Vagina (tissue), 2 donors: ENCODE measurements at places on chromosomes 16 and 17.

GRCh38 chr16:13923703-13924298 lies 3.8 kb downstream of the ERCC4 start:
- no peak for DNase-seq

DNA sequence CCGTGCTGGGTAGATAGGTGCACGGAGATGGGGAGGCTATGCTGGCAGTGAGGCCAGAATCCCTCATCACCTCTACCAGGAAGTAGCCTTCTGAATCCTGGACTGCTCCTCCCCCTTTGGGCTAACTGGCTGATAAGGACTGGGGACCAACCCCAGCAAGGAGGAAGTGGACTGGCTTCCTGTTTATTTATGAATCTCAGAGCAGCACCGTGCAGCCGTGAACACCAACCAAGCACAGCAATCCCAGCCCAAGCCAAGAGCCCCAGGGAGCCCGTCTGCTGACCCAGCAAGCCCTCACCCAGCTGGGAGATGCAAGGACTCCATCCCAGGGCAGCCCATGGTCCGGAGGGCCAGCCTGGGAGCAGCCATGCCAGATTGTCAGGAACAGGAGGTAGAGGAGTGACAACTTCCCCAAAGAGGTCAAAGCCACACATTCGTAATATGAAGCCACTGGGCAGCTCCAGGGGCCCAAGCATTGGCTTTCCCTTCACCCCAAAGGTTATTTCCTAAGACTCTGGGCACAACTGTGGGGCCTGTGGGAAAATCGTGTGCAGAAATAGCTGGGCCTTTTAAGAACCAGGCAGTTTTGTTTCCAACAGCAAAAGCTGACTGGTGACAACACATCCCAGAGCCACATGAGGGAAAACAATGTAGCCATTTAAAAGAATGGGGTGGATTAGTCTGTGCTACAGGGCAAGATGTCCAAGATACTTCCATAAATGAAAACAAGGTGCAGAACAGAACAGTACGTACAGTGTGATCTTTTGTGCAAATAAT lies 23.9 kb downstream of the PHB1 start:
- DNase-seq: no peak

DNA sequence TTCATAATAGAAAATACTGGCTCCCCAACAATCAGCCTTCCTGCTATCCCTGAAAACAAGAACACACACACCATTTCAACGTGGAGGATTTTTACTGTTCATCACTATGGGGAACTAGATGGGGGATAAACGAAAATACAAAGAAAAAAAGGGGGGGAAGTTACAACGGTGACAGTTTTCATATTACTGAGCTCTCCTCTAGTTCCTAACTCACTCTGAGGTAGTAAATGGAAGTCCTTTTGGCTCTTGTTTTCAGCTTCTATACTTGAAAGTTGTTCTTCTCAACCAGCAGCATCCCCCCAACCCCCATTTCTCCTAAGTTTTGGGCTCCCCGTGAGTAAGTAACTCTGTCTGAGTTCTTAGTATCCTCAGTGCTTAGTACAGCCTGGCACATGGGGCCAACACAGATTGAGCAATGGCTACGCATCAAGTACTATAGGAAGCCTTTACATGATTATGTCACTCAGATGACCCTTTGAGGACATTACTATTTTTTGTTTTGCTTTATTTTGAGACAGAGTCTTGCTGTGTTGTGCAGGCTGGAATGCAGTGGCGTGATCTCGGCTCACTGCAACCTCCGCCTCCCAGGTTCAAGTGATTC lies 4.2 kb upstream of the CORO7 start:
- DNase-seq: no peak

GRCh38 chr17:48247038-48247437 lies 139.5 kb downstream of the SNX11 start:
- no peak for DNase-seq

- no peak for DNase-seq
Observed at GRCh38 chr17:16428098-16428882, 12.9 kb downstream of the TRPV2 start.

- peak; percentile 18 for DNase-seq
Observed at GRCh38 chr16:69301187-69301586, 10.0 kb upstream of the VPS4A start.

GRCh38 chr17:11239379-11239970 lies 1.5 kb upstream of the SHISA6 start:
- DNase-seq: no peak

DNA sequence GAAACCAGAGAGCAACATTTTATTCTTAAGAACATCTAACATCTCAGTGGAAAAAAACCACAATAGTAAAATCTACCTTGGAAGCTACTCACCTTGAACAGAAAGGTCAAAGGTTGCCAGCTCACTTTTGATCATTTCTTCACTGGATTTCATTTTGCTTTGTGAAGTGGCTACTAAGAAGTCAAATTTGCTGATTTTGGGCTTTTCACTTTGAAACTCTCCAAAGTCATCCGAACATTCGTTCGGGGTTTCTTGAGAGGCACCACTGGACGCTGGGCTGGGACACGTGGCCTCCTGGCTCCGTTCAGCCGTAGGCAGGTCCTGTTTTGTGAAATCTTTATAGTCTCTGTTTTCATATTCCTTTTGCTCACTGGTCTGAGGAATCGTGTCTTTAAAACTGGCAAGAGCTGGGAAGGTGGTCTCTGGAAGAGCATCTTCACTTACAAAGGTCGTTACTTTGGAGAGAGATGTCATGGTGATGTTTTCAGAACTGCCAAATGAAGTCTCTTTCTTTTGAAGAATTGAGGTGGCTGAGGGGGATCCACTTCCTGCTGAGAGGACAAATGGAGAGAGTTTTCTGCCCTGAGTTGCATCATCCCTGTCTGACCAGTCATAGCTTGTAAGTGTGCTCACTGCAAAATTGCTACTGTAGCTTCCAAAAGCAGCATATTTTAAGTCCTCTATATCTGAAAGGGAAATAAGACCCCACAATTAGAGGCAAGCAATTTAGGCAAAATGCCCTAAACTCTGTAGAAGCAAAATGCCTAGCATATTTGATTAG lies 52.4 kb downstream of the DUSP14 start:
- DNase-seq: no peak

GRCh38 chr17:3669085-3669347 lies 404 bp downstream of the EMC6 start:
- DNase-seq: no peak

GRCh38 chr17:1179818-1180742 lies at the start of gene ABR:
Gene ABR, minus strand, starts transcription at chr17:1179981. Its CDS starts 254 bp downstream, at chr17:1179727.
- no peak for DNase-seq

DNA sequence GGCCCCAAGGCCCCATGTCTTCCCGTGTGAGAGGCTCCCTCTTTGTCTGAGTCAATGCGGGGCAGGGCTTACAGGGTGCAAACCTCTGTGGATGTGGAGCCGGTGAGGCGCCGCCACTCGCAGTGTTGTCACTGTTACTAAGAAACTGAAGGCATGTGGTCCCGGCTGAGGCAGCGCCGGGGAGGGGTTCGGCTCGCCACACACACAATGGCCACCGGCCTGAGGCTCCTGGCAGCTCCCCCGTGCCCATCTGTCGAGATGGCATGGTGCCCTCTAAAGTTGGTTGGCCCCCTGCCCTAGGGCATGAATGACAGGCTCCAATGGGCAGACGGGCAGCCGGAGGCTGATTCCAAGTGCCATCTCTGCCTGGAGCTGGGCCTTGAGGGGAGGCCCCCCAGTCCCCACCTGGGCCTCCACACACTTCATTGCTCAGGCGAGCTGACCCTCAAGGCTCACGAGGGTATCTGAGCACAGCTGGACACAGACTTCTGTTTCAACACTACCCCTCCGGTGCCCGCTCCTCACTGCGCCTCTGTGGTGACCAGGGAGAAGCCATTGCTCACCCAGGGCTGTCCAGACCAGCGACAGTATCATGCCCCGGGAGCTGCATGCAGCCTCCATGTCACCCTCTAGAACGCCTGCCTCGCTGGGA lies 137.2 kb downstream of the C16orf78 start:
- DNase-seq: no peak

DNA sequence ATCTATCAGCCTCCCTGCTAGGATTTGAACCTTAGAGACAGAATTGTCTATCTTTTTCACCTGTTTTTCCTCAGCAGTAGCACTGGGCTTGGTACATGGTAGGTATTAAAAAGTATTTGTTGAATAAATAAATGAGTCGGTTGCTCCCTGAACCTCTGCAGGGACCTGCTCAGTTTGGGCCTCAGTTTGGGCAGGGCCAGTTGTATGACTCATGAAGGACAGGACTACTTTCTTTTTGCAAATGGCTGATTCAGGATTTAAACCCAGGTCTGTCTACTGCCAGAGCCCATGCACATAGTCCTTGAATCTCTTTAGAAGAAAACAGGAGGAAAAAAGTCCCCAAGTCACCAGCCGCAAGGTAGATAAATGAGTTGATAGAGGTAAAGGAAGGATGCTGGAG lies 3.1 kb downstream of the MMP2 start:
- no peak for DNase-seq

GRCh38 chr17:29731589-29731929 lies 108.8 kb upstream of the CORO6 start:
- no peak for DNase-seq

GRCh38 chr17:17030515-17031211 lies 11.6 kb upstream of the MPRIP start:
- DNase-seq: no peak

DNA sequence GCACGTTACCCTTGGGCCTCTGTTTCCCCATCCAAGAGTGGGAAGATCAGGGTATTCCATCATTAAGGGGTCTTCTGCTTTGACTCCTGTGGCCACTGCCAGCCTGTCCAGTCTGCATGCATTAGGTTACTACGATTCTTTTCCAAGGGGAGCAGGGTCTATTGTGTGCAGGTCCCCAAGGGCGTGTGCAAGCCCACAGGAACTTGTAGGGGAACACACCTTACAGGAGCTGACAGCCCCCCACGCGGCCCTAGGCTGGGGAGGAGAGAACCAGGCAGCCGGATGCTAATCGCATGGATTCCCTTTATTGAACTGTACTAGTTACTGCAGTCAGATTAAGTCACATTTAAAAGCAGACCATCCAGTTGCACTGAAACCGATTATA lies 116.7 kb downstream of the C16orf78 start:
- no peak for DNase-seq

DNA sequence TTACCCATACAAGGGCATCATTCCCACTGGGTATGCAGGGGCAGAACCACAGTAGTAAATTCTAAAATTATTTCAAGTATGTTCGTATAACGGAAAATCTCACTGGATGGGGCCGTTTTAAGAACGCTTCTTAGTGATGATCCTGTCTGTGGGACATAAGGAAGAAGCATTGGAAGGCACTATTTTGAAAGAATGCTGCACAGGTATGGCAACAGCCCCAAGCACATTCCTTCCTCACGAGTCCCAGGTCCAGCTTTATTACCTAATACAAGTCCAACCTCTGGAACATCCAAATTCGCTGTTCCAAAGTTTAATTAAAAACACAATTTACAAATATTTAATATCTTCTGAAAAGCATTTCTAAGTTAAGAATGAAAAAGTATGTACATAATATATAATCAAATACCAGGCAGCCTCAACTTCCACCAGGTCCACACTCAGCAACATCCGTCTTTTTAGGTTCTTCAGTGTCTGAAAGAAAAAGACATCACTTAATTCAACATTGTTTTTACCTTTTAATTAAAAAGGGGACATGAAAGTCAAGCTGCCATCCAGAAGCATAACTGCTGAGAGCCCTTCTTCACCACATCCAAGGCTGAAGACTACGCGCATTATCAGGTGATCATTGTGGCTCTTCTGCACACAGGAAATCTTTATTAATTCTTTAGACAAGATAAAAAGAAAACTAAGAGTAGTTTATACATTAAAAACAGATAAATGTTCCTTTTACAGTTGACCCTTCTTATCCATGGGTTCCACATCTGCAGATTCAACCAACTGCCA lies 49.8 kb downstream of the BRD7 start:
- no peak for DNase-seq

- peak; percentile 90 for DNase-seq
Observed at GRCh38 chr17:75047398-75048098, 523 bp downstream of the KCTD2 start.

DNA sequence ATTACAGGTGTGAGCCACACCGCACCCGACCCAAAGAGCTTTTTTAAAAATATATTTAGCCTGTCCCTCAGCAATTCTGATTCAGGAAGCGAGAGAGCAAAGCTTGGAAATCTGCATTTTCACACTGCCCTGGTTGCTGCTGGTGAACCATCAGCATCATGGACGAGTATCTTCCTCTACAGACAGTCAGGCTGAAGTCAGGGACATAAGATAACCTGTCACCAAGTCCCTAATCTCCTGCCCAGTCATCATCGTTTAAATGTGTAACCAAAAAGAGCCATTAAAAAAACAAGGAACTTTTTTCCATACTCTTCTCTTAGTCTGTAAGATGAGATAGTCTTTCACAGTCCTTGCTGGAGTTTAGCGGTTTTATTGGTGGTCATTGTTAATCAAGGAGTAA lies 6.7 kb downstream of the PMM2 start:
- no peak for DNase-seq

DNA sequence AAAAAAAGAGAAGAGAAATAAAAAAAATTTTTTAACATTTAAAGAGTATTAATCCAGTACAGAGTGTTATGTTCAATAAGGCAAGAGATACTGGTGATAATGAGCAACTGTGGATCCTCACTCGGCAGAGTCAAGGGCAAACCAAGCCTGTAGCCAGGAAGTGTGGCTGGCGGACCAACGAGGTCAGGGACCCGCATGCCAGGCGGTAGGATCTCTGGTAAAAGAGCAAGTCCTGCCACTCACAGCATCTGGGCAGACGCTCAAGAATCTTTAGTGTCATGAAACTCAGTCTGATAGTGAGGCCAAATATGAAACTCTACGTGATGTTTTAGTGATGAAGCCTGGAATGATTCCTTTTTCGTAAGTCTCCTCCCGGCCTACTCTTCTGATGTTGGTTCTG lies 8.3 kb upstream of the GEMIN4 start:
- DNase-seq: no peak

DNA sequence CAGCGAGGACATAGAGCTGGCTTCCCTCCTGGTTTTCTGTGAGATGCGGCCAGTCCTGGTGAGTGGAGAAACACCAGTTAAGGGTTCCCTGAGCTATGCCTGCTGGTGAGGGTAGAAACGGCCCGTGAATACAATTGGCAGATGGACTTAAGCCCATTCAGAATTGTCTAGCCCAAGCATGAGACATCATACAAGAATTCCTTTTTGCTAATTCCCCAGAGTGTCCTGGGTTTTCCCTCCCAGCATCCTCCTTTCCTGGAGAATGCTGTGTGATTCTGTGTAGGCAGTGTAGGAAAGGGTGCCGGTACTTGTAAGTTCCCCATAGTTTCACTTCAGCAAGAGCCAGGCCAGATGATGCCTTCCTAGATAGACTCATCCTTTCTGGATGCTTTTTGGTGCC lies 65.1 kb downstream of the SDR42E1 start:
- peak; percentile 34 for DNase-seq

GRCh38 chr16:381789-382717 lies at the start of gene PGAP6:
Gene PGAP6, minus strand, starts transcription at chr16:381978. Its CDS starts 157 bp downstream, at chr16:381821.
- DNase-seq: no peak

DNA sequence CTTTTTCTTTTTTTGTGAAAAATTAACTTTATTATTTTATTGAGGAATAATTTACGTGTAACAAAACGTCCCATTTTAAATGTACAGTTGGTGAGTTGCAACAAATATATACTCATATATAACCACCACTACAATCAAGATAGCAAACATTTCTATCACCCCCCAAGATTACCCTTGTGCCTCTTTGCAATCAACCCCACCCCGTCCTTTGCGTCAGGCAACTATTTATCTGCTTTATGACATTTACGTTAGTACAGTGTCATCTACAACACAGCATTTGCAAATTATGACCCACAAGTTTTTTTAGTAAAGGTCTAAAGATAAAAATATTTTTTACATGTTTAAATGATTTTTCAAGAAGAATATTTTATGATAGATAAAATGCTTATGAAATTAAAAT lies 485.6 kb upstream of the SOX9 start:
- no peak for DNase-seq

GRCh38 chr16:1610071-1610898 lies 1.6 kb downstream of the IFT140 start:
- DNase-seq: no peak
